ENCODE measurements at places on chromosomes 16 and 17.

GRCh38 chr16:57672824-57673223 lies 4.7 kb downstream of the ADGRG3 start:
- no peak for DNase-seq

DNA sequence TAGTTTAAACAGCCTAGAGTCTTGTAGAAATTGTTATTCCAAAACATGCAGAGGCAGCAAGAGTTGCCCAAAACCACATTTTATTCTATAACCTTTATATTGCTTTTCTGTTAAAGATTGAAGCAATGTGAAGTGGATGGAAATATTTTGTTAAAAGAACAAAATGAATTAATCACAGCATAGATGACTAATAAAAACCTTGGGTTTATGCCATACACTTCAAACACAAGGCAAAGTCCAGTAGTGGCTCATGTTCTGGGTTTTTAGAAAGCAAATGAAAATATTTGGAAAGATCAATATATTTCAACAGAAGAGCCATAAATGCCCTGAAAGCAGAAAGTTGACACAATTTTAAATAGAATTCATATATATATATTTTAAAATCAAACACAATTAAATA lies 36.7 kb upstream of the ULK2 start:
- DNase-seq, result no peak

GRCh38 chr16:66516509-66516807 lies 33.5 kb downstream of the TK2 start:
- DNase-seq, result no peak

DNA sequence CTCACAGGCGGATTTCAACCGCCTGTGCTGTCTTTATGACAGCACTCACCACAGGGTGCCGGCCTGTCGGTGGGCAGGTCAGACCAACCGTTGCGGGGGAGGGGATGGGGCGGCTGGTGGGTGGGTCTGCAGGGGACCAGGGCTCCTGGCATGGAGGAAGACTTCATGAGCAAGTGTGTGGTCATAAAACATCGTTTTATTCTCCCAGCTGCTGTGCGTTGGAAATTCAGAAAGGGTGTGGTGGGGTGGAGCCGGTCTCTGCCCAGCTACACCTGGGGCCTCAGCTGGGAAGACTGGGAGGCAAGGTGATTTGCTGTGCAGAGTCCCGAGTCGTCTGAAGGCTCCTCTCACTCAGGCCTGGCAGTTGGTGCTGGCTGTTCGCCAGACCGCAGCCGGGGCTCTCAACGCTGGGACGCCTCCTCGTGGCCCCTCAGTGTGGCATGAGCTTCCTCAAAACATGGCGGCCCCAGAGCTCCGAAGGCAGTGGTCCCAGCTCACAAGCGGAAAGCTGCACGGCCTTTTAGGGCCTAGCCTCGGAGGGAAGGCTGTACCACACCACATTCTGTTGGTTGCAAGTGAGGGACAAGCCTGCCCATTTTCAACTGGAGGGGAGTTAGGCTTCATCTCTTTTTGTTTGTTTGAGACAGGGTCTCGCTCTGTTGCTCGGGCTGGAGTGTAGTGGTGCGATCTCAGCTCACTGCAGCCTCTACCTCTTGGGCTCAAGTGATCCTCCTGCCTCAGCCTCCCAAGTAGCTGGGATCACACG lies 45.8 kb upstream of the GSE1 start:
- no peak for DNase-seq

- DNase-seq, result no peak
Measured at GRCh38 chr17:64254755-64255154, 8.3 kb downstream of the TEX2 start.

DNA sequence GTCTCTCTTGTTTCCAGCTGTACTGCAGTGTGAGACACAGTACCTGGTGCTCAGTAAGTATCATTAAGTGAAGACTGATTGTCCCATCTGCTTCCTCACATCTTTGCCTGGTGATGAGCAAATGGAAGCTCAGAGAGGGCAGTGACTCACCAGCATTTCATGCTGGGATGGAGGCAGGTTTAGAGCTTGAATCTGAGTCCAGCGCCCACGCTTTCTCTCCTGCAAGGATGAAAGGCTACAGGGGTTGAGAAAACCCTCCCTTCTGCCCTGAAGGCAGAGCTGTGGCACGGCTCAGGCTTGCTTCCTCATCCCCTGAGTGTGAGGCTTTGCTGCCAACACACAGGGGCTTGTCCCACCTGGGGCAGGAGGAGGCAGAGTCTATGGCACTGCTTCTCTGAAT lies 1.5 kb upstream of the RNF112 start:
- no peak for DNase-seq

DNA sequence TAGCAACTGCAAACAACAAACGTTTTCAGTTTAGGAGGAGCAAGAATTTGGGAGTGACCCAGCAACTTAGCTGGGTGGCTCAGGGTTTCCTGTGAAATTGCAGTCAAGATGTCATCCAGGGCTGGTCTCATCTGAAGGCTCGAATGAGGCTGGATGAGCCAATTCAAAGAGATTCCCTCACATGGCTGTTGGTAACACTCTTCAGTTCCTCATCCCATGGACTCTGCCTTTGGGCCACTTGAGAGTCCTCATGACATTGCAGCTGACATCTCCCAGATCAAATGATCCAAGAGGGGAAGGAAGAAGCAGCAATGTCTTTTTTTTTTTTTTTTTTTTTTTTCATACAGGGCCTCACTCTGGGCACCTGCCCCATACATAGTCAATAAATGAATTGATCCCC lies 26.3 kb downstream of the UBALD1 start:
- no peak for DNase-seq
